Memory B cell (primary cell): ENCODE measurements at places on chromosomes 16 and 17.
A peak's percentile ranks its signal among the peaks of the same experiment; 100 is the strongest.

- no peak for DNase-seq
Measured at GRCh38 chr17:46108120-46108519, 85.1 kb downstream of the KANSL1 start.

GRCh38 chr17:76014925-76015261, 12.2 kb downstream of the EVPL start:
- no peak for DNase-seq

DNA sequence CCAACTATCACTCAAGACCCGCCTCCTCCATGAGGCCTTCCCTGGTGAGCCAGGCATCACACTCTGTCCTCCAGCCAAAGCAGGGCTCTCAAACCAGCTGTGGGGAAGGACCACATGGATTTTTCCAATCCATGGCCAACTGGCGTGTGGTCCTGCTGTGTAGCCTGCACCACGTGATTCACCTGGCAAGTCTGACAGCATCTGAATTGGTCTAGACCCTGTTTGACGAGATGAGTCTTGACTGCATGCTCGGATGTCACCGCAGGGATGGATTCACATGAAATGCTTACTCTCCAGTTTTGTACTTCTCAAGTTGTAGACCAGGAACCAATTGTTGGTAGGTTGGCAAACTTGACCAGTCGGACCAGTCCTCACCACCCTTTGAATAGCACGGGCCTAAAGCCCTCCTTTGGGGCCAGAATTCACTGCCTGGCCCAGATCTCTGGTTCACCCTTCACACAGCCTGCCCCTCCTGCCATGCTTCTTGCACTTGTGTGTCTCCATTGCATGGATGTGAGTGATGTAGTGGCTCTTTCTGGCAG, 9.9 kb downstream of the CRHR1 start:
- no peak for DNase-seq

- no peak for DNase-seq
Measured at GRCh38 chr16:9176547-9177418, 85.3 kb downstream of the HAPSTR1 start.

DNA sequence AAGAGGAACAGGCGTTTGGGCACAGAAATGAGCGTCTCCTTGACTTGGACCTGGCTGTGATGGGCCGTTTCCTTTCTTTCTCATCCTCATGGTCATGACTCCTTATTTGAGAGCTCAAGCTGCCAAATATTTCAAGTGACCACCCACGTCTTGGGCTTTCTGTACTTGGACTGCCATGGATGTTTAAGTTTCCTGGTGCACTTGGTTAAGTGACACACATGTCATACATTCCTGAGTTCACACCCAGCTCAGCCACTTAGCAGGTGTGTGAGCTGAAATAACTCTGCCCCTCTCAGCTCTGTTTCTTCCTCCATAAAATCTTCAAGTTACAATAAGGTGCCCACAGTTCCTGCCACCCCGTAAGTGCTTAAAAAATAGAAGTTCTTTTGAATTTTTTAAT, 114.5 kb downstream of the CLEC16A start:
- DNase-seq = no peak

DNA sequence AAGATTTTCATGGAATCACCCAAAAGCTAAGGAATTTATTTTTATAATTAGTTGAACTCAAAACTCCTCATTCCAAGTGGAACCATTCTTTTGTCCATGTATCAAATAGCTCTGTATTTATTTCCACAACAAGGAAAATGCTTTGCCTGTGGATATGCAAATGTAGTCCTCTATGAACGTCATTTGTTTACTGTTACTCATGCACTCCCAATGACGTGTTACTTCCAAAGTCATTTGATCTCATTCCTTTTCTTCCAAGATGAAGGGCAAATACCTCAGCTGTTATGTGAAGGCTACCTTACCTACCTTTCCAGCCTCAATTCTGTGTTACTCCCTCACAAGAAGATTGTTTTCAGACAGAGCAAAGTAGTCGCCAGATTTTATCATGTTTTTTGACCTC, 83.7 kb downstream of the ITFG1 start:
- DNase-seq = no peak

DNA sequence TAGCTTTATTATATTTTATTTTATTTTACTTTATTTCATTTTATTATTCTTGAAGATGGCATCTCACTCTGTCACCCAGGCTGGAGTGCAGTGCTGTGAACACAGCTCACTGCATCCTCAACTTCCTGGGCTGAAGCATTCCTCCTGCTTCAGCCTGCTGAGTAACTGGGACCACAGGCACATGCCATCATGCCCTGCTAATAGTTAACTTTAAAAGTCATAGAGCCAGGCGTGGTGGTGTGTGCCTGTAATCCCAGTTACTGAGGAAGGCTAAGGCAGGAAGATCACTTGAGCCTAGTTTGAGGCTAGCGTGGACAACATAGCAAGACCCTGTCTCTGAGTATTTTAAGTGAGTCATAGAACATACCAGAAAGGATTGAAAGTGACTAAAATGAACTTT, 38.7 kb downstream of the ESRP2 start:
- DNase-seq = no peak

DNA sequence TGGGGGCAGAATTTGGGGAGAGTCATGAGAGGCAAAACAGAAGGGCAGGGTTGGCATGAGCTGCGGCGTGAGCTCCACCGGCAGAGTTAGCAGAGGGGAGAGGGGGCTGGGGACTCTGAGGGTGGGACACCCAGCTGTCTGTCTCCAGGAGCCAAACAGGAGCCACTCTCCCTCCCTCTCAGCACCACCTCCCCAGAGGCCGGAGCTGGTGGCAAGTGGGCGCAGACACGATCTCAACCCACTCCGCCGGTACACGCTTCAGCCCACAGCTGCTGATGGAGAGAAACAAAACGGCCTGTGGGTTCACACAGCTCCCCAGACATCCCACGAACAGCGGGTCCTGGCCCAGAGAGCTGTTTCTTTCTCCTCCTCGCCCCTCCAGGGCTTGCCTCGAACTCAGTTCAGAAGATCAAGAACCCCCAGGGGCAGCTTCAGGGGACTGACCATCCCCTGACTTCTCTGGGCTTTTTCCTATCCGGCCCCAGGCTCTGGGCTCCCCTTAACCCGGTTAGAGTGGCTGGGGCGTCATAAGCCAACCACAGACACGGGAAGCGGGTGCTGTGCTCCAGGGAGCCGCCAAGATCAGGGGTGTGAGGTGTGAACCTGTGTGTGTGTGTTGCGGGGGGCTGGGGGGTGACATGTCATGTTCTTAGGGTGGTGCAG, 7.6 kb downstream of the RHBDF2 start:
- no peak for DNase-seq

DNA sequence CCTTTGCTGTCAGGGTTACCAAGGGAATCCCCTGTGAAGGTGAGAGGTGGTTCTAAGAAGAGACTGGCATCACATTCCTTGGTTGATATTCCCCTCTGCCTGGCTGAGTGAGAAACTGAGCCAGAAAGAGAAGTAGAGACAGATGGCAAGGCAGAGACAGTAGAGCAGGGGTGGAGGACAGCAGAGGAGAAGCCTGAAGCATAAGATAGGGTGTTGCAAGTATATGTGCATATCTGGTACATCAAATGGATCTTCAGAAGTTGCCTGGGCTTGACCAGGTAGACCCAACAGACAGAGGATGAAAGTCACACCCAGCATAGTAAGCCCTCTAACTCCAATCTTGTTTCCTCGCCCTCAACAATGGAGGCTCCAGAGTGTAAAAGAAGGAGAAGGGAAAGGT, 7.9 kb upstream of the THUMPD1 start:
- no peak for DNase-seq

- DNase-seq = no peak
Measured at GRCh38 chr16:76157629-76158028, 119.6 kb upstream of the CNTNAP4 start.

GRCh38 chr17:28700830-28701492, 10.7 kb downstream of the PROCA1 start:
- no peak for DNase-seq

- DNase-seq = no peak
Measured at GRCh38 chr17:35129973-35130351, 8.5 kb downstream of the FNDC8 start.

DNA sequence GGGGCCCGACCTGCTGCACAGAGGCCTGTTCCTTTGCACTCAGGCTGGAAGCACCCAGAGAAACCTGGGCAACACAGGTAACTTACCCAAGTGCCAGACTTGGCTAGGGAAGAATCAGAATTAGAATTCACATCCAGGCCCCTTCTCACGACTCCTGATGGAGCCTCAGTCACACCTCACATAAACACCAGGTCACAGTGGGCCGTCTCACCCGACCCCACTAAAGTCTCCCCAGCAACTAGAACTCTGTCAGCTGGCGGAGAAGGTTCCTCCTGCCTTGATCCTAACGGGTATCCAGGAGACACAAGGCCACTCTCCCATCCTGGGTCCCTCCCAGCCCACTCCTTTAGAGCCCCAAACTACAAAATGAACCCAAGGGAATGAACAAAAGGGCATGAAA, 6.4 kb downstream of the TK2 start:
- no peak for DNase-seq

GRCh38 chr16:25107466-25107792, 4.1 kb upstream of the LCMT1 start:
- DNase-seq = no peak

DNA sequence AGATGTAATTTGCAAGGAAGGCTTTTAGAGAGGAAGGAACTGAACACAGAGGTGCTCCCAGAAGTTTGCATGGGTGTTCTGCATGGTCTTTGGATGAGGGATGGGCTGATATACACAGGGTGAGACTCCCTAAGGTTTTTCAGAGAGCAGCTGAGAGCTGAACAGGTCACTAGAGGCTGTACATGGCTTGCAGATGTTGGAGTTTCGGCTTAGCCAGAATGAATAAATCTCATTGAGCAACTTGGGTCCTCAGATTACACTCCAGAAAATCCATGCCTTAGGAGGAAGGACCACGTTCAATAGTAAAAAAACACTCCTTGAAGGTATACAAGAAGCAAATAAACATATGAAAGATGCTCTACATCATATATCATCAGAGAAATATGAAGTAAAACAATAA, 7.5 kb upstream of the ITGB3 start:
- no peak for DNase-seq

GRCh38 chr17:7633093-7633492, 3.2 kb downstream of the SHBG start:
- no peak for DNase-seq

- no peak for DNase-seq
Measured at GRCh38 chr16:68668266-68668665, 23.2 kb downstream of the CDH3 start.

DNA sequence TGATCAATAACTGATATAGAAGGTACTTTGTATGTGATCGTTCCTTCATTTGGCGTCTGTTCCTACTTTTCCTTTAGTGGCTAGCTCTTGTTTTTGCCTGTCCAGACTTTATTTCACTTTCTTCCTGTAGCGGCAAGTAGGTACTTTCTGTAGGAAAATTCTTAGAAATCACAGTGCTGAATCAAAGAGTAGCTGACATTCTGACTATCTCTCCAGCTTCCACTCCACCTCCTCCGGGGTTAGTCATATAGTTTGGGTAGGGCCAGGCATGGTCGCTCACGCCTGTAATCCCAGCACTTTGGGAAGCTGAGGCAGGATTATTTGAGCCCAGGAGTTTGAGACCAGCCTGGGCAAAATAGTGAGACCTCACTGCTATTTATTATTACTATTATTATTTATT, 29.9 kb upstream of the PAFAH1B1 start:
- no peak for DNase-seq

DNA sequence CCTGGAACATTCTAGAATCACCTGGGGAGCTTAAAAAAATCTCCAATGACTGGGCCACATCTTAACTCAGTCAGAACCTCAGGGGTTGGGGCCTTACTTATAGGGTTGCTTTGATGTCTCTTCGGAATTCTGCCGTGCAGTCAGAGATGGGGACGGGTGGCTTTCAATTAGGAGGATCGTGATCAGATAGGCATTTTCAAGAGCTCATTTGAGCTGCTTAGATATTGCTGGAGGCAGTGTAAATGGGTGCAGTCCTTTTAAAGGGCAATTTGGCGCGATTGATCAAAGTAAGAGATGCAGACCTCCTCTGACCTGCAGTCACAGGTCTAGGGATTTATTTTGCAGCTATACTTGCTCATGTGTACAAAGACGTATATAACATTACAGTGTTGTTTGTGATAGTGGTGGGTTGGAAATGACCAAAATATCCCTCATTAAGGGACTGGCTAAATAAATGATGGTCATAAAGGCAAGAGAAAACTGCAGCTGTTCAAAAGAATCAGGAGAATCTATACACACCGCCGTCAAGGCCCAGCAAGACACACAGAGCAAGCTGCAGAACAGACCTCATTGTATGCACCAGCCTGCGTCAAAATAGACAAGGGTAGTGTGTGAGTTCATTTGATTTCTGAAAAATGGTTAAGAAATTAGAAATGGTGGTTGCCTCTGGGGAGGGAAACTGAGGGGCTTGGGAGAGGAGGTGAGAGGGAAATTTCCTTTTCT, 6.3 kb upstream of the KCNG4 start:
- DNase-seq = no peak

- DNase-seq = no peak
Measured at GRCh38 chr17:64004218-64004770, 6.1 kb downstream of the PRR29 start.

DNA sequence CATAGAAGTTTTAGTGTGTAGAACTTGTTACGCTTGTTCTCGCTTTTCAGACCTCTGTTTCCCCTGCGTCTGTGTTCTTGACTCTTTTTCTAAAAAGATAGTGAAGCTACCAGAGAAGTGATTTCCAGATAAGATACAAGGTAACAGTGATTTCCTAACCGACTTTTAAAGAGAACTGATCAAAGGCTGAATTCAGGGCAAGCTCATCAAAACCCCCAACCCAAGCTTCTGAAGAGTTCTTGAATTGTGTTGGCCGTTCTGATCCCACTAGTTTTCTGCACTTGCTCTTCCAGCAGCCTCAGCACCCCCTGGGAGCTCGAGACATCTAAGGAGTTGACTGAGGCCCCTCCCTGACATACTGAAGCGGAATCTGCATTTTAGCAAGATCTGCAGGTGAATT, 12.7 kb upstream of the NSMCE1 start:
- DNase-seq = no peak

GRCh38 chr17:27919079-27919478, 25.9 kb upstream of the LYRM9 start:
- DNase-seq = no peak

- DNase-seq = no peak
Measured at GRCh38 chr16:85360323-85361277, 248.3 kb upstream of the CIBAR2 start.

- no peak for DNase-seq
Measured at GRCh38 chr17:66275651-66276050, 26.8 kb upstream of the PRKCA start.

DNA sequence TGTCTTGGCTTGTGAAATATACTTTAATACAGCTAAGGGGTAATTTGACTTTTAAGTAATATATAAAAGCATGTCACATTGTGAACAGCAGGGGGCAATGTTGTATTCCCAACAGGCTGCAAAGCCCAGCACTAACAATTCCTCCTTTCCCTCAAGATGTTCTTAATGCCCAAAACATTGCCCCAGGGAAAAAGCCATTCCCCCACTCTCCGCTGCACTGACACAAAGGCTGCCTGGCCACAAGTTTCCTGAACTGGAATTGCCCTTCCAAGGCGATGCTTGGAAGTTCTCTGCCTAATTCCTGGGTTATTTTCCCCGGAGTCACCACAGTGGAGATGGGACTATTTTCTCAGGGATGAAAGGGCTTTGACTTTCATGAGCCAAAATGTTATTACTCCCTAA, 27.2 kb downstream of the CLEC16A start:
- DNase-seq = peak; percentile 22

GRCh38 chr17:41992576-41992975, 24.7 kb downstream of the DNAJC7 start:
- DNase-seq = no peak

- DNase-seq = no peak
Measured at GRCh38 chr17:77844681-77845080, 113.8 kb upstream of the TNRC6C start.
